ENCODE measurements at places on chromosomes 1 and 21.

DNA sequence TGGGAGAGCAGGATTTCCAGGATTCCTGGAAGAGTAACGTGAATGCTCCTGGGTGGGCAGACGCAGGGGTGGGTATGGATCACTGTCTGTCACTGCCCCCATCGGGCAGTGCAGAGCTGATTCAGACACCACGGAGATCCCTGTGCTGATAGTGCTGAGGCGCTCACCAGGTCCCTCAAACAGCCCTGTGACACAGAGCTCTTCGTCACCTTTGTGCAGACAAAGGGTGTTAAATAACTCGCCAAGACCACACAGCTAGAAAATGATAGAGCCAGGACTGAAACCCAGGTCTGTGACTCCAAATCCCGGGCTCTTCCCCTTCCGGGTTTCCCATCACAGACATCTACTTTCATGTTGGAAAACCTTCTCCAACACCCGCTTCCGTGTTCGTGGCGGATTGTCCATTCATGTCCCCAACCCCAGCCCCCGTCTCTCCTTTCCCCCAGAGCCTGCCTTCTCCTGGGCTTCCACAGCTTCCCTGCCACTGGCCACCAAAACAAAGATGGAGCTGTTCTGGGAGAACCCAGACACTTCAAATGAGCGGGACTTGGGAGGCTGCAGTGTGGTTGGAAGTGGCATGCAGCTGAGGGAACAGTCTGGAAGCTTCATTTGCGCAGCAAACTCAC, 2.6 kb downstream of the EFHD2 start:
- DNase-seq, result no peak

GRCh38 chr1:27360159-27361043, 6.4 kb downstream of the MAP3K6 start:
- DNase-seq, result no peak

DNA sequence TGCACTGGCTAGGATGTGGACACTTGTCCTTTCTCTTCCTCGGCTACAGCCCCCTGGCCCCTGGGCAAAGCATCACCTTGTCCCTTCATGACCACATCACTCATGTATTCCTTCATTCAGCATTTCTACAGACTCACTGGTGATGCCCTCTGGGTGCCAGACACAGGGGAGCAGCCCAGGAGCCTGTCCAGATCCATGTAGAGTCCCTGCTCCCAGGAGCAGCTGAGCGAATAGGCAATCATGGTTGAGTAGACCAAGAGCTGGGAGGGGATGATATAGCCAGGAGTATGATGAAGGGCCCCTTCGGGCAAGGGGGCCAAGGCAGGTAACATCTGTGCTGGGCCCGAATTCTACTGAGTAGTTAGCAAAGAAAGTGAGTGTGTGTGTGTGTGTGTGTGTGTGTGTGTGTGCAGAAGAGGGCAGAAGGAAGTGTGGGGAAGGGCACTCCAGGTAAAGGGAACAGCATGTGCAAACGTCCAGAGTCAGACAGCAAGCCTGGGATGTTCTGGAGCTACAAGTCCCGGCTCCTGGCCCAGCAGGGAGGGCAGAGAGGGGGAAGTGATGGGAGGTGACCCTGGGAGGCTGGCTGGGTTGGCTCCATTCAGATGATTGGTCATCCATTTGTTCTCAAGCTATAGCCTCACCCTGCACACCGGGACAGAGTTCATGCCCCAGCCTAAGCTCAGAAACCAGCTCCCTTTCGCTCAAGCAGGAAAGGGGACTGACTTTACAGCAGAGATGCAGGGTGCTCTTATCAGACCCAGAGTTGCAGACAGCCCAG, 21.0 kb upstream of the PIK3CD start:
- no peak for DNase-seq

DNA sequence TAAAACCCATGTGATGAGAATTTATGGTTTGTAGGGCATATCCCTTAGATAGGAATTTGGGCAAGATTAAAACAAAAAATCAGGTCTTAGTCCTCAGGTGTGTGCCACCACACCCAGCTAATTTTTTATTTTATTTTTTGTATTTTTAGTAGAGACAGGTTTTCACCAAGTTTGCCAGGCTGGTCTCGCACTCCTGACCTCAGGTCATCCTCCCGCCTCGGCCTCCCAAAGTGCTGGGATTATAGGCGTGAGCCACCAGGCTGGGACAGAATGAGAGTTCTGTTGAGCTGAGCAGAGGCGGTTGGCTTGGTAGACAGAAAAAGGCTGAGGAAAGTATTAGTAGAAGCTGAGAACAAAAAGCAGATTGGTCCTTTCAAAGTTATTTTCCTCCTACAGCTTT, 43.8 kb upstream of the EDARADD start:
- no peak for DNase-seq

All from NCI-H524 (cell line).